ENCODE measurements at places on chromosomes 1 and 21.

DNA sequence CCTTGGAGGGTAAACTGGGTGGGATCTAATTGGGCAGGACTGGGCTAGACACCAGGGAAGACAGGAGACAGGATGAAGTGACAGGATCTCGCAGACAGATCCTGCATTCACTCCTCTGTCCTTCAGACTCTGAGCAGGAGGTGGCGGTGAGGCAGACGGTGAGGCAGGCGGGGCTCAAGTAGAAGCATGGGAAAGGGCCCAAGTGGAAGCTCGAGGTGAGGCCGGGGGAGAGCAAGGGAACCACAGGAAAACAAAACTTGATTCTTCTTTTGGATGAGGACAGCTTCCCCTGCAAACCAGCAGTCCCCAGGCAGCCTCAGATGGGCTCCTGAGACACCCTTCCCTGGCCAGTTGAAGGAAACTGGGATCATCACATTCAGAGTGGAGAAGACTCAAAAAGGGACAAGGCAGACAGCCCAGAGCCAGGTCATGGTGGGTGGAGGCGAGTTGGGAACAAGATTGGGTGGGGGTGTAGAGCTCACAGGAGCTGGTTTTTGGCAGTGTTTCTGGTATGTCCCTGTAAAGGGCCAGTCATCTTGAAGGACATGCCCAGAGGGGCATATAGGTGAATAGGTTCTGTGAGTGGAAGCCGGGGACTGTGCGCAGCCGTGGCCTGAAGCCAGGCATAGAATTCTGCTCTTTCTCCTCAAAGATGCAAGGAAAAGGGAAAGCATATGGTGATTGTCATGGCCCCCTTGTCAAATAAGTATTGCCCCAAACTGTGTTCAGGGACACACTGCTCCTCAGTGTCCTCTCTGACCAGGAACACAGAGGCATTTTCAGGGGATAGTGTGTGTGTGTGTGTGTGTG is 18.0 kb downstream of the INKA2 start:
- DNase-seq, result no peak

DNA sequence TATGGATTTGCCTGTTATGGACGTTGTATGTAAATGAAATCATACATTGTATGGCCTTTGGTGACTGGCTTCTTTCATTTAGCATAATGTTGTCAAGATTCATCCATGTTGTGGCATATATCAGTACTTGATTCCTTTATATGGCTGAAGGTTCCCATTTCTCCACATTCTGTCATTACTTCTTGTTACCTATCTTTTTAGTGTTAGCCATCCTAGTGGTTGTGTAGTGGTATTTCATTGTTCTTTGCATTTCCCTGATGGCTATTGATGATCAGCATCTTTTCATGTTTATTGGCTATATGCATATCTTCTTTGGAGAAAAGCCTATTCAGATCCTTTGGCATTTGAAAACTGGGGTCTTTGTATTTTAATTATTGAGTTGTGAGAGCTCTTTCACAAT is 39.8 kb upstream of the PODN start:
- DNase-seq, result no peak

- DNase-seq, result no peak
These were observed 103.8 kb upstream of the ARHGEF16 start for GRCh38 chr1:3350506-3351261.

GRCh38 chr1:205633421-205633976 is 1.7 kb upstream of the ELK4 start:
- DNase-seq, result no peak

GRCh38 chr1:113965703-113966412 is 13.4 kb upstream of the OLFML3 start:
- DNase-seq, result no peak

GRCh38 chr1:63732666-63733065 is 41.2 kb upstream of the ROR1 start:
- no peak for DNase-seq

DNA sequence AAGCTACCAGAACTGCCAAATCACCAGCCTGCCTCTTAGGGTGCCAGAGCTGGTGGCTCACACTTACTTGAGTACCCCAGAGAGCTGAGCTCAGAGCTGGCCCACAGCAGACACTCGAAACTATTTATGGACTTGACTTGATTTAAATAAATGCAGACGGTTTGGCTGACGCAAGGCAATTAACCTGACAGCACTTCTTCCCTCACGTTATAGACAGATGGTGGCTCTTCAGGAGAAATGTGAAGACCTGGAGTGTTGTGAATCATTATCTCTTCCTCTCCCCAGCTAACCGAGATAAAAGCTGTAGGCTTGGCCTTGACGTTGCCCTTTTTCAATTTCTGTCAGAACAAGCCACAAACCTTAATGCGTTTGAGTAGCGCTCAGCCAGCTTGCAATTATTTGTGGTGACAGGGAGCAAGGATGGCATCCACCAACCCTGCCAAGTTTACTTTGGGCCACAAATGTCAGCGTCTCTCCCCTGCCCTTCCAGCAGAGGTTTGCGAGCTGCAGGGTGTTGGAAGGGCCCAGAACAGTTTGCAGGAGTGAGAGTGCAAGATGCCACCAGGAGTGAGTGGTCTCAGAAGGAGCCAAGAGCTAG is 34.0 kb upstream of the BCAR3 start:
- no peak for DNase-seq

DNA sequence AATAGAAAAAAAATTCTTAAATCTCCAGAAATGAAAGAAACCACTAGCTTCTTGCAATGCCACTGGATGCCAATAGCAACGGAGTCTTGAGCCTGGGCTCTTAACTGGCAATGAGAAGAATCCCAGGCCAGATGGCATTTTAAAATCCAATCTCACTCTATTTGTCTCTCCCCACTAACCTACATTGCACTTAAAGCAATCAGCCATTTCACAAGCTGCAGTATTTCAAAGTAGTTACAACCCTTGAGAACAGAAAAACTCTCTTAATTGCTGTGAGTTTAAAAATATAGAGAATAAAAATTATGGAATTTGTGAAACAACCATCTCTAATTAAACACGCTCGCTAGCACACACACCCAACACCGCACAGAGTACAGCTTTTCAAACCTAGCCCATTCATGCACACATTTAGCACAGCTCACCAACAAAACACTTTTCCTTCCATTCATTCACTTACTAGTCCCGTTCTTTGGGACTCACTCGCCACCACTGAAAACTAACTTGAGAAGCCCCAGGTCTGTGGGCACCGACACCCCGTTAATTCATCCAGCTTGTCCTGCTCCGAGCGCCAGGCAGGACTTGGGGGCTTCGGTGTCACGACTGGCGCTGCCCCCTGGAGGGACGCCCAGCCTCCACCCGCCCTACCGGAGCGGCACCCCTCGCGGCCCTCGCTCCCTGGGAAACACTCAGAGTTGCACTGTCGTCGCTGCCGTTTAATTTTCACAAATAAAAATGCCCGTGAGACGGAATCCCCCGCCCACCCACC is 1.0 kb downstream of the DDAH1 start:
- DNase-seq, result peak; percentile 11

GRCh38 chr1:50027794-50028193 is 4.0 kb upstream of the AGBL4 start:
- DNase-seq, result no peak

- DNase-seq, result no peak
These were observed 394.3 kb downstream of the TGFB2 start for GRCh38 chr1:218739426-218739825.

- DNase-seq, result no peak
These were observed 7.4 kb upstream of the EFNA1 start for GRCh38 chr1:155120253-155120652.

GRCh38 chr1:186534401-186534800 is 73.5 kb upstream of the PDC start:
- no peak for DNase-seq

DNA sequence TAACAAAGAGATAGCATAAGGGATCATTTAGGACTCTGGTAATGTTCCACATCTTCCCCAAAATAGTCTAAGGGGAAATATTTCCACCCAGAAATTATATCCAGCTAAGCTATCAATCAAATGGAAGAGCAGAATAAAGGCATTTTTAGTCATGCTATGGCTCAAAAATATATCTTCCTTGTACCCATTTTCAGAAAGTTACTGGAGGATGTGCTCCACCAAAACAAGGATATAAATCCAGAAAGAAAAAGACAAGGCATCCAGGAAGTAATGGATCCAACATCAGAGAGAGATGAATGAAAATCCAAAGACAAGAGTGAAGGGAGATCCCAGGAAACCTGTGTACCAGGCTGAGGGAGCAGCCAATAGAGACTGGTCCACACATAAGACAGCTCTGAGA is 2.7 kb upstream of the KRTAP10-8 start:
- DNase-seq, result no peak

GRCh38 chr1:214793708-214794107 is 190.7 kb downstream of the CENPF start:
- no peak for DNase-seq

- DNase-seq, result no peak
These were observed 35.6 kb upstream of the RNPC3 start for GRCh38 chr1:103489935-103490334.

DNA sequence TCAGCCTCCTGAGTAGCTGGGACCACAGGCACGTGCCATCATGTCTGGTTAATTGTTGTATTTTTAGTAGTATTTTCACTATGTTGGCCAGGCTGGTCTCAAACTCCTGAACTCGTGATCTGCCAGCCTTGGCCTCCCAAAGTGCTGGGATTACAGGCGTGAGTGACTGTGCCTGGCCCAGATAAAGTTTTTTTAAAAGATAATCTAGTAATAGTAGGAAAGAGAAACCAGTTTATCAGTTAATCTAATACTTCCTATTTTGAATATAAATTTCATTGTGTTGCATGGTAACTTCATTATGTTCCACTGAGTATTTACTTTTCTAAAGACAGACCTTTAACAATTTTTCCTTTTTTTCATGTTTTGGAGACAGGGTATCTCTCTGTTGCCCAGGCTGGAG is 10.0 kb downstream of the RABGAP1L start:
- DNase-seq, result no peak

DNA sequence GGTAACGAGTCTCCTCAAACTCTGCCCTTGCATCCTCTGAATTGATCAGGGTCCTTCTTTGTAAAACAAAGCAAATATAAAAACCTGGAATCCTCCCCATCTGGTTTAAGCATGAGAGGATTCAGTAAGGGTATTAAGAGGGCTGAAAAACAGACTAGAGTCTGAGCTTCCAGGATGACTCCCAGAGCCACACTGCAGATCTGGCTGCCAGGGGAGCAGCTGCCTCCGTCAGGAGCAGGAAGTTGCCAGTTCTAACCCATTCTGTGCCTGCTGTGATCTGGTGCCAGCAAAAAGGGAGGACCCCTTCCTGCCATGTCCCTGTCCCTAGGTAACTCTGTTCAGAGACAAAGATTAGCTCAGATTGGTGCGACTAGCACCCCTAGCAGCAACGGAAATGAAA is 27.5 kb downstream of the SERTAD4 start:
- DNase-seq, result no peak

DNA sequence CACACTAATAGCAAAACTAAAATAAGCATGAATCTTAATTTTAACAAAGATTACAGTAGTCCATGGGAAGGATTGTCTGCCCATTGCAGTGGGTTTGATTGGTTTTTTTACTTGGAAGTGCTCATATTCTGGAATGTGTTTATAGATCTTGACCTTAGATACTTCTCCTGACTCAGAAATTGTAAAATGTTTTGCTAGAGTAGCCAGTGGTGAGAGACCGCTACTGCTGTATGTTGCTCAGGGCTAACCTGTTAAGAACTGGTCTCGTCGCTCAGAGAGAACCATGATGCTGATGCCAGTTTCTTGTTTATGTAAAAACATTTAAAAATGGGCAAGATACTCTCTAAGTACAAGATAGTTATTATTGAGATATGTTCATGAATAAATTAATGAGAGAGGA is 99.9 kb downstream of the ROR1 start:
- DNase-seq, result no peak

GRCh38 chr1:175157200-175157599 is 35.4 kb downstream of the KIAA0040 start:
- DNase-seq, result no peak

GRCh38 chr1:154998818-154999570 is 3.6 kb upstream of the ZBTB7B start:
- DNase-seq, result peak; percentile 80

- DNase-seq, result no peak
These were observed 102.9 kb downstream of the PTPRC start for GRCh38 chr1:198741744-198742143.

GRCh38 chr1:223402790-223403142 is 9.6 kb downstream of the CCDC185 start:
- no peak for DNase-seq

DNA sequence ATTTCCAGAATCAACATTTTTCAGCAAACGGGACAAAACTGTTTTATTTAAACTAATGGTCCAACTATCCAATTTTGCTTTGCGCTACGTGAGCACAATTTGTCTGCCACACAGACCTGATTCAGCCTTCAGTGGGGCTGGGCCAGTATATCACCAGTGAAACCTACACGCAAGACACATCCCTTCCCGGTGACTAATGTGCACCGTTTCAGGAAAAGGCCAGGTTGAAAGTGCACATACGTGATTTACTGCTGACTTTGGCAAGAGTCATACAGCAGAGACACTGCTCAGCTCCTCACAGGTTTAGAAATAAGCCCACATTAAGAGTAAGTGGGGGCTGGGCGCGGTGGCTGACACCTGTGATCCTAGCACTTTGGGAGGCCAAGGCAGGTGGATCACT is 5.1 kb upstream of the TMEM51 start:
- DNase-seq, result no peak

- peak; percentile 69 for DNase-seq
These were observed 48.0 kb downstream of the TOR3A start for GRCh38 chr1:179129702-179130473.

DNA sequence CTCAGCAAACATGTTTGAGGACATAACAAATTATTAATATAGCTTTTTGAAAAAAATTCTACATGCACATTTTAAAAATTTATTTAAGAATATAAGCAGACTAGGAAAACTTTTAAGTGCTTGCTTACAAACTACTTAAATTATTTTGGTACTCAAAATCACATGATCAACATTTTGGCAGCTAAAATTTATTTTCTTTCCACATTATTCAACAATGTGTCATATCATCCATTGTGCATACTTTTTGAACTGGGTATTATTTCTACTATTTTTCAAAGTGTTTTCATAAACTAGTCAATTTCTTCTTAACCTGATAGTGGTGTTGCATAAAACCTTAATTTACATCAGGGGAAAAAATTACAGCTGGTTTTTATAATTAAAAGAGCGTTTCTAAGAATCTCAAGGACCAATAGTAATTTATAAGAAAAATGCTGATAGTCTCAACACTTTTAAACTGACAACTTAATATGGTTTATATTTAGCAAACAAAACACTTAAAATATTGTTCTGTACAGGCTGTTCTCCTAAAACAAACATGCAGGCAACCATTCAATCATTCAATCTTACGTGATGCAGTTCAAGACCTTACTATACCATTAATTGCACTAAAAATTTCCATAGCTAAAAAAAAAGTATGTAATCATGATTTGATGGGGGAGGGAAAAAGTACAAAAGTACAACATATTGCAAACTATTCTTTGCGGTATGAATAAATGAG is 105.0 kb downstream of the GPATCH2 start:
- no peak for DNase-seq

- DNase-seq, result no peak
These were observed 133.9 kb upstream of the VANGL1 start for GRCh38 chr1:115507901-115508300.

DNA sequence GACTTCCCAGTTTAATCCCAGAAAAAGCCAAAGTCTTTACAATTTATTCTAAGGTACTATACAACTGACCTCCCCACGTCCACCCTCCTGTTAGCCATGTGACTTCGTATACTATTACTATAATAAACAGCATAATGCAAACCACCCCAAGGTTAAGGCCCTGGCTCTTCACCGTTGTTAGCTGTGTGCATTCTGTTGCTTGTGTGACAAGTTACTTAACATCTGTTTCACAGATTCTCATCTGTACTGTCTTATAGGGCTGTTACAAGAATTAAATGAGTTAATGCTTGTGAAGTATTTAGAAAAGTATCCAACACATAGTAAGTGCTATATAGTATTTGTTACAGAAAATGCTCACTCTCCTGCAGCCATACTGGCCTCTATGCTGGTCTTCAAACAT is 15.7 kb downstream of the WARS2 start:
- DNase-seq, result no peak

Measured in germinal center (tissue), 1 donor.